ENCODE measurements at places on chromosomes 2 and 18. TPM values are rescaled to one million over a fixed set of nuclear protein-coding genes. Genes with fewer than 3 reads are reported as not detected.

Gene PLEKHH2
- polyA plus RNA-seq: 6.9 TPM

Gene TRABD2A
- 4.4 TPM for polyA plus RNA-seq

DNA sequence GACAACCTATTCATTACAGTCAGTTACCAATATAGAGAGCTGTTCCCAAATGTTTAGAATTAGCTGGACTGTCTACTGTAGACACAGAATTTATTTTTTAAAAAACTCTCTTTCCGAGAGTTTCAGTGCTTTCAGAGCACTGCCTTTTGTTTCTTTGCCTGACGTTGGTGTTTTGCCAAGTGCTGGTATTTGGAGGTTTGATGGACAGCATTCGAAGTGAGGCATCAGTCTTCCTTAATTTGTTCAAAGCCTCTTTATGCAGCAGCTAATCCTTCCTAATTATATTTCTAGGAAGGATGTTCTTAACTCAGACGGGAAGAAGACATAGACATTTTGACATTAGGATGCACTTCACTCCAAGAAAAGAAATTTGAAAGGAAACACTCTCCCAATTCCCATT is 83.2 kb downstream of the LTBP1 start:
- no peak for DNase-seq

GRCh38 chr2:158392687-158393086 is 63.9 kb downstream of the CCDC148 start:
- no peak for DNase-seq

GRCh38 chr18:22550861-22551260 is 133.1 kb upstream of the CTAGE1 start:
- DNase-seq: no peak

- DNase-seq: peak; percentile 41
These were observed 281.8 kb upstream of the TCF4 start for GRCh38 chr18:55869556-55870501.

DNA sequence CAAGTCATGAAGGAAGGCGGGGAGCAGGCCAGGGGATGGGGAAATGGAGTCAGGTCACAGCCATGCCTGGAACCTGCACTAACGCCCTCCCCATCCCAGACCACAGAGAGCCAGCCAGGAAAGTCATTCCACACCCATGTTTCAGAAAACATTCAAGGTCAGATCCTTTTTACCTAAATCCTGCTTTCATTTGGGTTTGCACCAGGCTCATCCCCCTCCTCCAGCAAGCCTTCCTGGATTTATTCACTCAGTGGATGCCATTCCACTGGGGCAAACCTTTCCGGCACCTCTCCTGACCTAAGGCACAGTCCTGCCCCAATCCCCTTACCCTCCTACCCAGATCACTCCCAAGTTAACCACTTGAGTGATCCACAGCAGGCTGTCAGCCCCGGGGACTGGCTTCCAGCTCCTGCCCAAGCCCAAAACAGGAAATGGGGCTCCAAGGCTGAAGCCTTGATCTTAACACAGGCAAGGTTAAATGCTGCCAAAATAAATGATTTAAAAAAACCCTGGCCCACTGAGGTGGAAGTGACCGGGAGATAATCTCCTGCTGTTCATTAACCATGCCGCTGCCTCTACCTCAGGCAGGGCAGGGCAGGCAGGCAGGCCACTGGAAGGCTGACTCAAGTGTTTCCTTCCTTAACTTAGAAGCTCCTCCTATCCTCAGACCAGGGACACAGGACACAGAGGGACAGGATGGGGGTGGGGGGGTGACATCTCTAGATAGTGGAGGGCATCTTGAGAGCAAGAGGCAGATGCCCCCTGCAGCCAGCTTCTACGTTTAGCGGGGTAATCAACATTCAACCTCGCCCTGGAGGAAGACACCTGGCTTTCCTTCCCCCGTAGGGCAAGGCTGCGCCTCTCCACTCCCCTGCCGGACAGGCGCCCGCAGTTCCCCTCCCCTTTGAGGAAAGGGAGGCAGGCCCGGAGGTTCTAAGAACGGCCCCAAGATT is 1.4 kb downstream of the RAB11FIP5 start:
- peak; percentile 57 for DNase-seq

GRCh38 chr2:24169023-24169422 is 5.8 kb upstream of the FAM228A start:
- DNase-seq: no peak
